Naive thymus-derived CD8-positive, alpha-beta T cell (primary cell): ENCODE measurements at places on chromosomes 5 and 9.

DNA sequence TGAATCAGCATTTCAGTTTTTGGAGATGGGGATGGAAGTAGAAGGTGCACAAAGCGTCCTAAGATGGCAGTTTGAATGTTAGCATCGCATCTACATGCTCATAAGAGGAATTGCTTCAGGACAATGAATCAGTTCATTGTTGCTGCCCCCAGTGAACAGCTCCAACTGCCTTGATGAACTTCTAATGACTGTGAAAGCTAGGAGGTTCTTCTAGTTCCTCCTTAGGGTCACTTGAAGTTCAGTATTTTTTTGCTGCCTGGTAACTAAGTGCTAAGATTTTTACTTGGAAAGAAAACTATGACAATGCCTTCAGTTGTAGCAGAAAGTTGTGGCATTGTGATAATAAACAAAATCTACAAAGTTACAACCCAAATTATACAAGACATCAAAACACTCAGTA is 271.6 kb downstream of the RAB3C start:
- H3K27me3 ChIP-seq: peaks cover 12% of the 10 kb centered on the region
- no peak for DNase-seq
- no peak overlapping the region for H3K27ac ChIP-seq

DNA sequence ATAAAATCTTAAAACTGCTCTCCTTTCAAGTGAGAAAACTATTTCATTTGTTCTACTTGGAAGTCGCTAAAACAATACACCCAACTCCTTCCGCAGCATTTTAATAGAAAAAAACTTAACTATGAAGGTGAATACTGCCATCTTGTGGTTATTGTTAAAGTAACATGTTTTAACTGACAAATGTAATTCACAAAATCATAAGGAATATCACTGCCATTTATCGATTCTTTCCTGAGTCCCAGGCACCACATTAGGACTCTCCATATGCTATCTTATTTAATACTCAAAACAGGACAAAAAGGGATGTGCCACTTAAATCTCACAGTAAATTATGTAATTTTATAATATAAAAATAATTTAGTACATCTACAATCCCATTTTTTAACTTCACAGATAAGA is 130.5 kb upstream of the ITGA1 start:
- H3K27me3 ChIP-seq: peaks cover 9% of the 10 kb centered on the region
- H3K27ac ChIP-seq: no peak overlapping the region
- H3K4me3 ChIP-seq: no peak overlapping the region
- H3K4me1 ChIP-seq: no peaks in the 10 kb centered on the region

GRCh38 chr5:132259069-132259851 is 1.8 kb downstream of the PDLIM4 start:
- peak overlapping the region; percentile 16 for H3K4me3 ChIP-seq
- peaks cover 12% of the 10 kb centered on the region for H3K4me1 ChIP-seq
- DNase-seq: no peak
- no peaks in the 10 kb centered on the region for H3K36me3 ChIP-seq
- peaks cover 6% of the 10 kb centered on the region for H3K27me3 ChIP-seq

DNA sequence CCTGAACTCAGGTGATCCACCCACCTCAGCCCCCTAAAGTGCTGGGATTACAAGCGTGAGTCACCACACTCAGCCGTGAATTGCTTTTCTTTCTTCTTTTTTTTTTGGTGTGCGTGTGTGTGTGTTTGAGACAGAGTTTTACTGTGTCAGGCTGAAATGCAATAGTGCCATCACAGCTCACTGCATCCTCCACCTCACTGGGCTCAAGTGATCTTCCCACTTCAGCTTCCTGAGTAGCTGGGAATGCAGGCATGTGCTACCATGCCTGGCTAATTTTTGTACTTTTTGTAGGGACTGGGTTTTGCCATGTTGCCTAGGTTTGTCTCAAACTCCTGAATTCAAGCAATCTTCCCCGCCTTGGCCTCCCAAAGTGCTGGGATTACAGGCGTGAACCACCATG is 113.7 kb upstream of the HAPLN1 start:
- H3K4me3 ChIP-seq: no peak overlapping the region
- DNase-seq: no peak
- H3K36me3 ChIP-seq: no peaks in the 10 kb centered on the region
- H3K4me1 ChIP-seq: no peaks in the 10 kb centered on the region

DNA sequence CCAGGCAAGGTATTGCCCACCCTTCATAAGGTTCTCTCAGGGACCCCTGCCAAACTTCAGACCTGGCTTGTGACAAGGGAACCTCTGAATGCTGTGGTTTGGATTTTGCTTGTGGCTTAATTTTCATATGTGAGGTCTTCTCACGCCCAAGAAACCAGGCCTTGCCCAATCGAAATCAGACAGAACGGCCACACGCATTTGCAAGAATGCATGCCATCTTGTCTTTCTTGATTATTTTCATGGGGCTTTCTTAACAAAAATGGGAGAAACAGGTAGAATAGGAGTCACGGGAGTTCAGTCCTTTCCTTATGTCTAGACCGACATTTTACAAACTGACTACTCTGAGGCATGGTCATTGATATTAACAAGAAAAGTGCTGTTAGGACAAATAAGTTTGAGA is 170.2 kb upstream of the PAPPA start:
- no peaks in the 10 kb centered on the region for H3K4me1 ChIP-seq
- H3K4me3 ChIP-seq: no peak overlapping the region

DNA sequence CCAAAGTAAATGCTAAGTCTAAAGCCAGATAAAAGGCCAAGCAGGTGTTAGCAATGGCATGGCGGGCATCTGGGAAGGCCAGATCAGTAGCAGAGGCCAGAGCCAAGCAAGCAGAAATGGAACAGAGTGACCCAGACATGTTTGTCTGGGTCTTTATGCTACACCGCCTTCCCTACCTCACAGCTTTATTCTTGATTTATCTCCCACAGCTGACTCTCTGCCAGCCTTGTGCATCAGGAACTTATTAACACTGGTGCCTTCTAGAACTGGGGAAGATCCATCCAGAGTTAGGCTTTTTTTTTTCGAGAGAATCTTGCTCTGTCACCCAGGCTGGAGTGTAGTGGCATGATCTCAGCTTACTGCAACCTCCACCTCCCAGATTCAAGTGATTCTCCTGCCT is 112.5 kb upstream of the SLC44A1 start:
- H3K4me1 ChIP-seq: peaks cover 35% of the 10 kb centered on the region
- no peaks in the 10 kb centered on the region for H3K27me3 ChIP-seq
- H3K27ac ChIP-seq: peak overlapping the region; percentile 46
- no peak for DNase-seq
- H3K36me3 ChIP-seq: no peaks in the 10 kb centered on the region
- no peak overlapping the region for H3K4me3 ChIP-seq

DNA sequence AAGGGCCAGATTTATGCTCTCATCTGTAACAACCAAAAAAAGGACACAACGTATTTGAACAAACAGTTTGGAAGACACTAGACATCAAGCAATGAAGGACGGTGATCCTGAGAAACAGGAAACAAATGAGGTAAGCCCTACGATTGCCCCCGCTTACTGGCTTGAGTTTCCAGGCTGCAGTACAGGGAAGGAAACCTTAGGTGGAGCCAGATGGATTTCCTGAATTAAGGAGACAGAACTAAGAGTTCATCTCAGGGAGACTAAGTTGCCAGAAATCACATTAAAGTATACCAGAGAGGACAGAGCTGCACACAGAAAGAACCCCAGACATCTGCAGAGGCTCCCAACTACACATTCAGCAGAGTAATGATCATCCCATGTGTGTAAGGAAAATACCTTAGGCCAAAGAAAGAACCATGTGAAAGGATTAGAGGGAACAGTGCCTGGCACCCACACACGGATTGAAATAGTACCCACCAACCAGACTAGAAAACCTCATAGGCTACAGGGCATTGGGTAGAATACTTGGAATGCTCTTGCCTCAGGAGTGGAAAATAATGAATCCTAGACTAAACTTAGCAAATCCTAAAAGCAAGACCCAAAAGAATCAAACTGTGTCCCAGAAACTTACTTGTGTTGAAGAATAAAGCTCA is 99.3 kb upstream of the NIPBL start:
- H3K27me3 ChIP-seq: peaks cover 9% of the 10 kb centered on the region
- DNase-seq: no peak
- H3K36me3 ChIP-seq: peaks cover 5% of the 10 kb centered on the region
- H3K27ac ChIP-seq: no peak overlapping the region
- no peak overlapping the region for H3K4me3 ChIP-seq
- H3K4me1 ChIP-seq: no peaks in the 10 kb centered on the region

- H3K27me3 ChIP-seq: peaks cover 60% of the 10 kb centered on the region
- H3K4me3 ChIP-seq: no peak overlapping the region
- no peaks in the 10 kb centered on the region for H3K4me1 ChIP-seq
- peaks cover 4% of the 10 kb centered on the region for H3K36me3 ChIP-seq
- H3K27ac ChIP-seq: no peak overlapping the region
Observed at GRCh38 chr5:73114044-73114688, 6.2 kb upstream of the TMEM171 start.

- H3K4me3 ChIP-seq: no peak overlapping the region
- H3K27ac ChIP-seq: no peak overlapping the region
- DNase-seq: no peak
- H3K36me3 ChIP-seq: no peaks in the 10 kb centered on the region
- peaks cover 57% of the 10 kb centered on the region for H3K27me3 ChIP-seq
- H3K4me1 ChIP-seq: no peaks in the 10 kb centered on the region
Observed at GRCh38 chr5:87776785-87777184, 364.1 kb upstream of the CCNH start.

DNA sequence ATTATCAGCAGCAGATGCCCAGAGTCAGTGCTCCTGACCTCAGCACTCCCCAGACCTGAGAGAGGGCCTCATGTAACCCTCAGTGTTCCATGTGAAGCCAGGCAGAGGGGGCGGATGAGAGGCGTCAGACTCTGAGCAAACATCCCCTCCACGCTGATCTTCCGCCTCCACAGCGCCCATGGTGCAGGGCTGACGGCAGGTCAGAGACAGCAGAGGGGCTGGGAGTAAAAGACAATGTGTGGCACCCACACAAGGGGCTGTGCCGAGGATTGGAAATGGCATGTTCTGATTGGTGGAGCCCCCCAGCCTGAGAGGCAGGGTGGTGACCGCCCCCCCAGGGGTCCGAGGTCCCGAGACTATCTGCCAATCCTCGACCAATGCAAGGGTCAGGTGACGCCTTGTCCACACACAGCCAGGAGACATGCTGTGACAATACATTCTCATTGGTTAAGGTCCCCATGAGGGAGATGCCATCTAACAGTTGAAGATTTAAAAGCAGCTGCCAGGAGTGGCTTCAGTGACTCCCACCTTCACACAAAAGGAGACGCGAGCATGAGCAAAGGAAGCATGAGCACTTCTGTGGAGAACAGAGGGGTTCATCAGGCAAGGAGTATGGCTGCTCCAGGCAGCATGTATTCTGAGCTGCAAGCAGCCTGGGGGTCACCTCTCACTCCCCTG is 19.3 kb upstream of the SLC25A51 start:
- no peak overlapping the region for H3K4me3 ChIP-seq
- no peaks in the 10 kb centered on the region for H3K4me1 ChIP-seq
- no peaks in the 10 kb centered on the region for H3K27me3 ChIP-seq

DNA sequence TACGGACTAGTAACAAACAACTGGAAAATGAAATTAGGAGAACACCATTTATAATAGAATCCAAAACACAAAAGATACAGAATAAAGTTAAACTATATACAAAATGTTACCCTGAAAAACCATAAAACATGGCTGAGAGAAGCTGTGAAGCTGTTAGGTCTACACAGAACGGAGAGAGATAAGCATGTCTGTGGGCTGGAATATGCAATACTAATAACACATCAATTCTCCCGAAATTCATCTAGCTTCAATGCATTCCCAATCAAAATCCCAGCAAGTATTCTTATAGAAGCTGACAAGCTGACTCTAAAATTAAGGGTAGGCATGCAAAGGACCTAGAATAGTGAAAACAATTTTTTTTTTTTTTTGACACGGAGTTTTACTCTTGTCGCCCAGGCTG is 32.5 kb downstream of the CAMSAP1 start:
- no peak overlapping the region for H3K27ac ChIP-seq
- no peak for DNase-seq
- H3K27me3 ChIP-seq: no peaks in the 10 kb centered on the region
- no peaks in the 10 kb centered on the region for H3K36me3 ChIP-seq
- H3K4me1 ChIP-seq: peaks cover 48% of the 10 kb centered on the region

GRCh38 chr5:116534964-116535651 is 39.5 kb downstream of the SEMA6A start:
- no peaks in the 10 kb centered on the region for H3K4me1 ChIP-seq
- H3K4me3 ChIP-seq: no peak overlapping the region
- no peak overlapping the region for H3K27ac ChIP-seq
- H3K36me3 ChIP-seq: no peaks in the 10 kb centered on the region

GRCh38 chr5:6194906-6195612 is 183.3 kb downstream of the MED10 start:
- H3K4me3 ChIP-seq: no peak overlapping the region
- no peak overlapping the region for H3K27ac ChIP-seq
- peaks cover 1% of the 10 kb centered on the region for H3K4me1 ChIP-seq
- no peak for DNase-seq

DNA sequence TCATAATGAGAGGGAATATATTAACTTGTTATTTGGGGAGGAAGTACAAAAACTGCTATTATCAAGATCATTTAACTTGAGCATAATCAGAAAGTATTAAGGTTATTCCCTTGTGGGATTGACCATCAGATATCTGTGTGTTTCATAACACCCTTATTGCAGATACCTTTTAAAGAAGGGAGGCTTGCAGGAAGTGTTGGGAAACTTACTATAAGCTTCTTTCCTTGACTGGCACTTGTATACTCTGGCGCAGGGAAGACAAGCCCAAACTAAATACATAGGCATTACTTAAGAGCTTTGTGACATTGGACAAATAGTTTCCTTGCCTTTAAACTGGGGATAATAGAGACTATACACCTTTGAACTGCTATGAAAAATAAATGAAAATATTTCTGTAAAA is 50.9 kb downstream of the PIK3R1 start:
- DNase-seq: no peak
- no peak overlapping the region for H3K4me3 ChIP-seq

- no peak for DNase-seq
- H3K4me3 ChIP-seq: no peak overlapping the region
- H3K27ac ChIP-seq: no peak overlapping the region
- H3K27me3 ChIP-seq: peaks cover 41% of the 10 kb centered on the region
Observed at GRCh38 chr5:148988328-148988727, 74.5 kb downstream of the SH3TC2 start.

DNA sequence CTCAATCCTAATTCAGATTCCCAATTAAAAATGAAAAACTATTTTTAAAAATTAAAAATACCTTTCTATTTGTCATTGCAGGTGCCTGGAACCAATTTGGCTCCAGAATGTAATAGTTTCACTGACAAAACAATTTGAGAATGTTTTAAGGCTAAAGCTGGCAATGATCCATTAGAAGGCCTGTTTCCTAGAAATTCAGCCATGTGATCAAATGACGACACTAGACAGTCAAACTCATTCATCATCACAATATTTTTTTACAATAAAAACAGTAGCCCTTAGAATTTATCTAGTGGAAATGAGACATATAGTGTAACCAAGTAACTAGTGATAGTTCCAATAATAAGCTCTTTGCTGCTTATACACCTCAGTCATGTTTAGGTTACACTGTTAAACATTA is 75.4 kb upstream of the MAP3K1 start:
- H3K27me3 ChIP-seq: peaks cover 3% of the 10 kb centered on the region
- DNase-seq: no peak
- H3K4me1 ChIP-seq: peaks cover 14% of the 10 kb centered on the region
- H3K36me3 ChIP-seq: no peaks in the 10 kb centered on the region
- no peak overlapping the region for H3K4me3 ChIP-seq

GRCh38 chr5:148482196-148482595 is 98.4 kb downstream of the FBXO38 start:
- no peak overlapping the region for H3K27ac ChIP-seq
- peaks cover 10% of the 10 kb centered on the region for H3K4me1 ChIP-seq
- H3K4me3 ChIP-seq: no peak overlapping the region
